Stimulated activated CD4-positive, alpha-beta T cell treated with anti-CD3 and anti-CD28 coated beads, Interleukin-1b, Interleukin-23, amount 100 ng/mL, for 4 hours (primary cell): ENCODE measurements at places on chromosomes 12 and 14.

DNA sequence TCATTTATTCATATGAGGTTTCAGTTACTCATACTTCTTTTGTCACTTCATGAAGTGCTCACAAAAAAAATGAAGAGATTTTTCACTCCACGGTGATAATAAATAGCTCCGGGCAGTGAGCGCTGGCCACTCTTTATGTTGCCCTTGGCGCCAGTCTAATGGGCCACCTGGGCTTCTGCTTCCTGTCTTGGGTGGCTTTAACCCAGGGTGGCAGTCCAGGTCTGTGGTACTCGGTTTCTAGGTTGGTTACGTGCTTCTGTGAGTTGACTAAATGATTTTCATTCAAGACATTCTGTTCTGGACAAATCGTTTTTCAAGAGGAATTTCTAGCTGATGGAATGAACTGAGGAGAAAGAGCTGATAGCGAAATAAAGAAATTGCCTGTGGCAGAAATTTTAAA lies 34.6 kb upstream of the NID2 start:
- DNase-seq: no peak

- DNase-seq: no peak
Measured at GRCh38 chr12:80581783-80582182, 125.7 kb upstream of the MYF6 start.

DNA sequence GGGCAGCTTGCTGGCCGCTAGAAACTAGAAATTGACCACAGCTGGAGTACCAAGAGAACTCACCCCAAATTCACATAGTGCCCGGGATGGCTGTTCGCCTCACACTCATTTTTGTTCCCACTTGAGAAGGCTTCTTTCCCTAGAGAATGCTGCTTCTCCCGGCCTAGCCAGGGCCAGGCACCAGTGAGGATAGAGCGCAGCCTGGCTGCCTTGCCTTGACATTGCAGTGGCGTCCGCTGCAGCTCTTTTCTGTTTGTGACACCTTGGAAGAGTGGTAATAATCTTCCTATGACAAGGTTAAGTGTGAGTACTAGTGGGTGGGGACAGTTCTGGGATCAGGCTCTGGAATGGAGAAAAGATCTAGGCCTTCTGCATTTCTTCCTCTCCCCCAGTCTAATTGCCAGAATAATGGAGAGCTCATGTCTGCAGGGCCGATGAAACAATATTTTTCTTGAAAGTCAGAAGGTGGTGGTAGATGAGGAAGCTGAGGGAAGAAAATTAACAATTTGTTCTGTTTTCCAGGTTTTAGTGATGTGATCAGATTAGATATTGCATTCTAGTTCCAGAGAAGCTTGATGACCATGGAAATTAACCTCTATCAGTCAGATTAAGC lies 3.7 kb downstream of the TMEM253 start:
- peak; percentile 46 for DNase-seq

DNA sequence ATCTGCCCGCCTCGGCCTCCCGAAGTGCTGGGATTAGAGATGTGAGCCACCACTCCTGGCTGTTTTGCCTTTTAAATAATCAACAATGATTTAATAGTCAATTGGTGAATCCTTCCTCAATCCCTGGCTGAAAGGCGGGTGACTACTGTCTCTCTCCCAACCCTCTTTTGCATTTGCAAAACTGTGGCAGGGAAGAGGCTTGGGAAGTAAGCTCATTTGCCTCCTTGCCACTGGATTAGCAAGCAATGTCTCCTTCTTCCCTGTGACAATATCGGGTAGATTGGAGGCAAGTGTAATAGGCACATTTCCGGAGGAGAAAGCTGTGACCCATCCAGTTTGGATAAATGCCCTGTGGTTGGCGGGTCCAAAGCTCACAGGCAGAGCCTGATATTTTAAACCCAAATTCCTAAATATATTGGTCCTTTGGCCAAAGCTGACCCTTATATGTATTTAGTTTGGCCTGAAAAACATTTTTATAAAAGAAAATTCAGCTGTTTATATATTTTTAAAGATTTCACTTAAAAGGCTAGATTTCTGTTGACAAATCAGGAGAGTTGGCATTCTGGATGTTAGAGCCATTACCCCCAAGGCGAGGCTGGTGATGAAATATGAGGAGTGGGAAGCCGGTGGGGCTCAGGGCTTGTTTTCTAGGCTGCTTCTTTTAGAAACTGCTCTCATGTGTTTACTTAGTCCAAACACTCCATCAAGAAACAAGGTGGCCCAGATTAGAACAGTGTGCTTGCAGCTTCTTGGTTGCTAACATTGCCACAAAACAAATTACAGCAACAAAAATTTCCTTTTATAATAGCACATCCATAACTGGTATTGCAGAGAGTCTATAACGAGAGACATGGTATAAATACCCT lies 646.9 kb upstream of the TMEM132C start:
- no peak for DNase-seq

GRCh38 chr14:77181603-77182437 lies at the start of gene TMEM63C:
Gene TMEM63C, plus strand, starts transcription at chr14:77181798. Its CDS starts 37,016 bp downstream, at chr14:77218814.
- DNase-seq: peak; percentile 22
